Left ventricle myocardium inferior (tissue), 1 donor: ENCODE measurements at places on chromosomes 1 and 21.

GRCh38 chr1:1004780-1005697 lies 5.1 kb upstream of the HES4 start:
- DNase-seq = no peak

- no peak for DNase-seq
Measured at GRCh38 chr21:28464095-28464494, 528.6 kb downstream of the LTN1 start.

DNA sequence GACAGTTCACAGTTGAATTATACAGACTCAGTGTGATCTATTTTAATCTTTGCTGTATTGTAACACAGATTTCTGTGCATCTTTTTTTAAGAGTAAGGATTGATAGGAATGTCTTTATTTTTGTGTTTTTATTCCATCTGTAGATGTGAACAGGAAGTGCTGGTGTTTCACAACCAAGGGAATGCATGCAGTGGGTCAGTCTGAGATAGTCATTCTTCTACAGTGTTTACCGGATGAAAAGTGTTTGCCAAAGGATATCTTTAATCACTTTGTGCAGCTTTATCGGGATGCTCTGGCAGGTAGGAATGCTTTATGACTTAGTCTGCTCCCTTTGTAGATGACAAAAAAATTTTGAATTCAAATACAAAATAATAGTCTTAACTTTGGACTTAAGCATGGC lies 84.5 kb downstream of the CC2D1B start:
- no peak for DNase-seq

- DNase-seq = peak; percentile 22
Measured at GRCh38 chr1:65691152-65691900, 101.4 kb upstream of the PDE4B start.

- DNase-seq = no peak
Measured at GRCh38 chr1:29306471-29307140, 70.3 kb downstream of the PTPRU start.
